ENCODE measurements at places on chromosomes 1 and 21. TPM values are rescaled to one million over a fixed set of nuclear protein-coding genes. Genes with fewer than 3 reads are reported as not detected.

Gene NFASC
- total RNA-seq: 15.7 TPM

Gene ATAD3C
- 0.66 TPM for total RNA-seq

Gene CAPN8
- total RNA-seq: not detected

Gene SELENON
- total RNA-seq: 24.1 TPM

Gene TSACC
- total RNA-seq: not detected

Gene LHX8
- total RNA-seq: not detected

Gene LGALS8
- total RNA-seq: 63.9 TPM

Gene SPRR4
- not detected for total RNA-seq

Gene LCE1A
- total RNA-seq: not detected

Gene DRAXIN
- 0.50 TPM for total RNA-seq

Gene PTCH2
- 0.40 TPM for total RNA-seq

Gene EPHA10
- not detected for total RNA-seq

Gene RCSD1
- 0.26 TPM for total RNA-seq

Gene ARHGAP30
- under 0.01 TPM for total RNA-seq

Gene BSND
- total RNA-seq: not detected

Gene NUF2
- total RNA-seq: 9.7 TPM

Gene TNFRSF18
- total RNA-seq: not detected

Gene CHI3L1
- 0.06 TPM for total RNA-seq

Gene IVL
- not detected for total RNA-seq

Gene LUZP1
- 27.1 TPM for total RNA-seq

Gene TBX19
- 0.75 TPM for total RNA-seq

Gene SLC45A1
- total RNA-seq: 2.2 TPM

Gene KRTAP19-3
- not detected for total RNA-seq

Gene UTS2
- total RNA-seq: not detected

Gene CHIT1
- total RNA-seq: not detected

Gene TTC24
- not detected for total RNA-seq

Gene ORC1
- 5.7 TPM for total RNA-seq

Gene ENAH
- total RNA-seq: 338 TPM

Gene HSPB7
- 21.6 TPM for total RNA-seq

Gene PLEKHG5
- total RNA-seq: 18.2 TPM

Gene BCL2L15
- 0.26 TPM for total RNA-seq

Gene WNT4
- total RNA-seq: under 0.01 TPM

Gene MAN1C1
- 8.9 TPM for total RNA-seq

Gene OMA1
- total RNA-seq: 17.8 TPM

Gene LCE1F
- total RNA-seq: not detected

Gene OR2T34
- total RNA-seq: not detected

Gene SUSD4
- not detected for total RNA-seq

Gene WDR4
- total RNA-seq: 6.3 TPM

Gene DCAF6
- total RNA-seq: 50.6 TPM

Gene KMO
- total RNA-seq: 0.06 TPM

Gene CASZ1
- total RNA-seq: 0.19 TPM

Gene LORICRIN
- total RNA-seq: not detected

Gene CLCN6
- 13.7 TPM for total RNA-seq

Gene SLC37A1
- 7.2 TPM for total RNA-seq

Gene NPPB
- total RNA-seq: not detected

Gene IL22RA1
- 0.25 TPM for total RNA-seq

Gene DMRTA2
- total RNA-seq: 0.13 TPM

Gene KRTAP7-1
- total RNA-seq: not detected

Gene SFT2D2
- 52.1 TPM for total RNA-seq

Gene CLDN19
- total RNA-seq: not detected

Gene NBL1
- total RNA-seq: 343 TPM

Gene TDRD5
- total RNA-seq: not detected

Gene ATF3
- 6.2 TPM for total RNA-seq

Gene YY1AP1
- total RNA-seq: 55.1 TPM

Gene TCP10L
- 0.25 TPM for total RNA-seq

Gene KCNC4
- total RNA-seq: 1.1 TPM
